ENCODE measurements at places on chromosomes 2 and 18.

DNA sequence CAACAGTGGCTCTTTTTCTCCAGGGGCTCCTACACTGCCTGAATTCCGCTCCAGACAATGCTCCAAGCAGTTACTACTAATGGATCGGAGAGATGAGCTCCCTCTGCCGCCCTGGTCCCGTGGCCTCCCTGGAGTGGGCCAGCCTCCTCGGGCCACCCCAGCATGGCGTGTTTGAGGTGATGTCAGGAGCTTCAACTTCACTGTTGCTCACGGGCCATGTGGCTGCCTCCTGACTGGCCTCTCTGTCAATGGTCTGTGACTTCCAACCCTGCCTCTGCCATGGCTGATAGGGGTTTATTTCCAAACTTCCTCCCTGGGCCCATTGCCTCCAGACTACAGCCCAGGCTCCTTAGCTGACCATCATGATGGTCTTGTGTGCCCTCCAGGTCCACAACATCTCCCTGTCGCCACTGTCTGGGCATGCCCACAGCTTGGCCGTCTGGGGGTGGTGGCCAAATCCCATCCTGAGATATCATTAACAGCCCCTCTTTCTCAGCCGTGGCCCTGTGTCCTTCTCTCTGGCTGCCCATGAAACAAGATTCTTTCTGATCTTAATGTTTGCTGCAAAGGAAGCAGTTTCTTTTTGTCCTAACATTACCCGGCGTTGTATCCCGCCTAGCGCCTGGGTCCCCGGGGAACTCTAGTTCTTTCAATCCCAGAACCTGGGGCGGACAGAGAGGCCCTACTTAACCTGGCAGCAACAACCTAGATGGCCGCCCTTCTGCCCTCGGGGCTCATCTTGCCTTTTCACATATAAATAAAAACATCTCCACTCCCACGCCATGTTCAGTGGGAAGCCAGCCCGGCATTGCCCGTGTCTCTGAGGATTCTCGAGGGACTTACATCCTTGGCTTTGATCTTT is 38.1 kb downstream of the ATOH8 start:
- no peak for DNase-seq

- DNase-seq: no peak
Observed at GRCh38 chr2:71458413-71459083, 5.2 kb downstream of the DYSF start.

GRCh38 chr2:191435141-191435540 is 189.9 kb downstream of the MYO1B start:
- no peak for DNase-seq

GRCh38 chr2:143903172-143903856 is 616.6 kb downstream of the ZEB2 start:
- peak; percentile 5 for DNase-seq

DNA sequence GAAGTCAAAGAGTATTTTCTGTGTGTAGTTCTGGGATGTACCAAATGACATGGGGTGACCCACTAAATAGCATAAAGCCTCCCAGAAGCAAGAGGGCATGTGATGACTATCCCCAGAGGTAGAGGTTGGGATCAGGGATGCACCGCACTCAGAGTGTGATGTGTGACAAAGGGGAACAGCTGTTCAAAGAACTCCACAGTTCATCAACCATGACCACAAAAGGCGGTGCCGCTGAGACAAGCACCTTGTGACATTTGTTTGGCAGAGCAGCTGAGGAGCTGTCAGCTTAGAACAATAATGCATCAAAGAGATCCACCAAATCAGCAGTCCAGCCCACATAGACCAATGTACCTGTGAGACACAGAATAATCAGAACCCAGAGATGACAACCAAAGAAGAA is 81.3 kb downstream of the VWC2L start:
- peak; percentile 95 for DNase-seq

DNA sequence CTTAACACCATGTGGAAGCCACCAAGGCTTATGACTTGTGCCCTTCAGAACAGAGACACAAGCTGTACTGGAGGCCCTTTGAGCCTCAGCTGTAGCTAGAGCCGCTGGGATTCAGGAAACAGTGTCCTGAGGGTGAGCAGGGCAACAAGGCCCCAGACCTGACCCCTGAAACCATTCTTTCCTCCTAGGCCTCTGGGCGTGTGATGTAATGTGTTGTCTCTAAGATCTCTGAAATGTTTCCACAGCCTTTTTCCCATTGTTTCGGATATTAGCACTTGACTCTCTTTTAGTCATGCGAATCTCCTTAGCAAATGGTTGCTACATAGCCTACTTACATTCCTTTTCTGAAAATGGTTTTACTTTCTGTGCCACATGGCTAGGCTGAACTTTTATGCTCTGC is 114.9 kb downstream of the CD8B2 start:
- no peak for DNase-seq

- DNase-seq: peak; percentile 17
Observed at GRCh38 chr2:177332026-177332991, 60.3 kb upstream of the AGPS start.

GRCh38 chr2:109031476-109032228 is 42.6 kb upstream of the EDAR start:
- DNase-seq: no peak

DNA sequence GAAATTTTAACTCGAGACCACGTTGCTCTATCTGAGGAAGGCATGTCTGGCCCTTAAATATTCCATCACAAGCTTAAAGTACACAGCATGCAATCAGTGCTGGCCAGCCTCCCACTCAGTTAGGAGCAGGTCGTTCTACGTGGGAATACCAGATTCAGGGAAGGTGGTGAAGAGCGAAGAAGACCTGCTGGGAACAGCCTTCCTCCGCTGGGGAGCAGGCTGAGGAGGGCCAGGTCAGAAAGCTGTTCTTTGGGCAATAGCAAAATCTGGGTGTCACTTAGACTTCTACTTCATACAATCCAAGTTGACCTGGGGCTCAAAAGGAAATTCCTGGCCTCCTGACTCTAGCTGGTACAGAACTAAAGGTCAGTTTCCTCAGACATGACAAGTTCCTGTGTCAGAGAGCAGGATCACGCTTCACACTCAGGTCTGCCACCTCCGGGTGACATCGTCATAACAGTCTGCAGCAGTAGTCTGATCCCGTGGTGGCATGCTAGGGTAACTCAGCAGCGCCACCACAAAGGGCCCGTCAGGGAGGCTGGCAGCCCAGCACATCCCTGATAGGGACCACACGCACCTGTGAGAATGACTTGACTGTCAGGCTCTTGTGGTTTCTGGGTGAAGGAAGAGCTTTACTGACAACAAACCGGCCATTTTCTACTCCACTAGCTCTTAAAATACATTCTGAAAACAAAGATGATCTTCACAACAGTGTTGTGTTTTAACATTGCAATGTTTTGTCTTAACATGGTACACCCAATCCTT is 35.2 kb upstream of the NAPG start:
- peak; percentile 66 for DNase-seq

- DNase-seq: no peak
Observed at GRCh38 chr2:127527001-127527804, 914 bp upstream of the IWS1 start.

- DNase-seq: no peak
Observed at GRCh38 chr2:212109792-212110680, 428.6 kb downstream of the ERBB4 start.

DNA sequence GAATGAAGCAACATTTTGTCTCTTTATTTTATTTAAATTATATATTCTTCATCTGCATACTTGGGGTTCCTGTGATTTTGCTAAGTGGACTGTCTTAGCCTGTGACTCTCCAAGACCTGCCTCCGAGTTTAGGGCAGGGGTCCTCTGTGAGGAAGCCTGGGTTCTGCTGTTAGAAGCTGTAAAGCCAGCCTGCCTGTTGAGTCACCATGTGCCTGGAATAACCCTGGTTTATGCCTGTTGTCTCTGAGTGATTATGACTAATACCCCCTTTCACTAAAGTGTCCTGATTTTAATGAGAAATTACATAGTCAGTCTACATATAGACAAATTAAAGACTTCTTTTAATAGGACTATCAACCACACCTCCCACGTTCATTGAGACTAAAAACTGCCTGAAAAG is 369.1 kb downstream of the ZNF521 start:
- DNase-seq: no peak

DNA sequence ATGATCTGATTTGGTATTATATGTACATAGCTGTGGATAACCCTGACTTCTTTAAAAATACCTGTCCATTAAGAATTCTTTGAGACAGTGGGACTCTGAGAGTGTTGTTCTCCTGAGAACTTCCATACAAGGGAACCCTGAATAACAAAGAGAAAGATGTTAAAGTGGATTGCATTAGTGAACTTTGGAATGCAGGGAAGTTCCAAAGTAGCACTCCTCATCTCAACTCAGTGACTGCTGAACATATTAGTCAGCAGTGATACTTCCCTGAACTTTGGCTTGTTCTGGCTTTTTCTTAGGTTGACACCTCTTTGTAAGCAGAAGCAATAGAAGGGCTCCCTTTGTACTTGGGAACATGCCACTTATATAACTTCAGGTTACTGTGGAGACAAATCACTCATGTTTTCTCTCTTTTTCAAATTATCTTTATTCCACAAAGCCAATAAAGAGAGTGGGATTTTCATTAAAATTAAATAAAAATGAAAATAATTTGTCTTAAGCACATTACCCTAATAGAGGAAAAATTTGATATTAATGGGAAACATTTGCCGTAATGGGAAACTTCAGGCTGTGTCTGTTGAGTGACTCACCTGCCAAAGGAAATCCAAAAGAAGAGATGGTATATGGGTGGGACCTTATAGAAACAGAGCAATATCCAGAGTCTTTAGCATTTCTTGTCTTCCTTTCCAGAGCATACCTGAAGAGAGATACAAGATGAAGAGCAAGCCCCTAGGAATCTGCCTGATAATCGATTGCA is 33.3 kb downstream of the CFLAR start:
- no peak for DNase-seq

- DNase-seq: no peak
Observed at GRCh38 chr2:20504174-20504573, 57.3 kb downstream of the RHOB start.

GRCh38 chr2:143163499-143163898 is 34.3 kb downstream of the ARHGAP15 start:
- DNase-seq: no peak

GRCh38 chr18:60024345-60024744 is 124.5 kb downstream of the PMAIP1 start:
- DNase-seq: no peak

GRCh38 chr2:197216361-197216979 is 94.1 kb downstream of the ANKRD44 start:
- DNase-seq: no peak

DNA sequence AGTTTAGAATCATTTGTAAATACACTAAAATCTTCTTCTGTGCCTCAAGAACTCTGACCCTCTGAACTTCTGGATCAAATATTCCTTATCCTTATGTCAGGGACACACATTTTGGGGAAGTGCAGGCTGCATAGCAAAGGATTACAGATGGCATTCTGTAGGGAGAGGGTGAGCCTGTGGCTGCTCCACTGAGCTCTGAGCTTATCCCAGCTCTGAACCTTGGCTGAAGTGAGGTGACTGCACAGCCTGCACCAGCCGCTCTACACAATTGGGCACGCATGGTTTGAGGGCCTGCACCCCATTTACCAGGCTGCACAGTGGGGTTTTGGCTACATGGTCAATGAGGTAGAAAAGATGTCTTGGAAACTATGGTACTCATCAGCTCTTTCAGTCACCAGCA is 251.6 kb downstream of the GALR1 start:
- no peak for DNase-seq

GRCh38 chr2:100246163-100247145 is 75.8 kb downstream of the LONRF2 start:
- peak; percentile 9 for DNase-seq

DNA sequence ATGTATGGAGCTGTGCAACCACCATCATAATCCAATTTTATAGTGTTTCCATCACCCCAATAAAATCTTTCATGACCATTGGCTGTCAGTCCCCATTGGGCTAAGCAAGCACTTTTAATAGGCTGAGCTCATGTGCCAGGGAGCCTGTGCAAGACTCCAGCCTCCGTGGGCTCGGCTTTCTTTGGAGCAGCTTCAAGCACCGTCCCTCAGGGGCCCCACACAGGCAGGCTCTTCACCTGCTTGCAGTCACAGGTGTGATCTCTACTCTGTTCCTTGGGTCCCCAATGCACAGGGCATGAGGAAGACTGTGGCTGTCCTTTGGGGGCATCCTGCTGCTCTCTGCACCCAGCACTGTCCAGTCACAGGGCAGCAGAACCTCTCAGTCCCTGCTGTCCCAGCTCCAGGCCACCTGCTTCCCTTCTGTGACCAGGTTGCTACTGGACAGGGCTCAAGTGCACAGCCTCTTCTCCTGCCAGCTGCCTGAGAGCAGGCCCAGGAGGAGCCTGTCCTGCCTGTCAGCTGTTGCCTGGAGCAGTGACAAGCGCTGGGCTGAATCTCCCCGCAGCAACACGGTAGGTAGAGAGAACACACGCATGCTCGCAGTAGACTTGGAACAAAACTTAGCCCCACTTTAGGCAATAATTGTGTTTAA is 40.7 kb upstream of the TMEM131 start:
- peak; percentile 73 for DNase-seq

DNA sequence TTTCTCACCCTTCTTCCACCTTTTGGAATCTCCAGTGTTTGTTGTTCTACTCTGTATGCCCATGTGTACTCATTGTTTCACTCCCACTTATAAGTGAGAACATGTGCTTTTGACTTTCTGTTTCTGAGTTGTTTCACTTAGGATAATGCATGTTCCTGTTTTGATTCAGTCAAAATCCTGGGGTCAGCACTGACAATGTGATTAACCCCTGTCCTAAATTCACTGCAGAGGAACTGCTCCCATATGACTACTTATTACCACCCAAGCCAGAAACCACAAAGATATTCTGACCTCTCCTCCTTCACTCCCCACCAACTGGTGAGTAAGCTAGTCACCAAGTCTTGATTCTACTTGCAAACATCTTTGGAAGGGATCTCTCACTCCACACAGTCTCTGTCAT is 251.4 kb upstream of the TCF4 start:
- no peak for DNase-seq

DNA sequence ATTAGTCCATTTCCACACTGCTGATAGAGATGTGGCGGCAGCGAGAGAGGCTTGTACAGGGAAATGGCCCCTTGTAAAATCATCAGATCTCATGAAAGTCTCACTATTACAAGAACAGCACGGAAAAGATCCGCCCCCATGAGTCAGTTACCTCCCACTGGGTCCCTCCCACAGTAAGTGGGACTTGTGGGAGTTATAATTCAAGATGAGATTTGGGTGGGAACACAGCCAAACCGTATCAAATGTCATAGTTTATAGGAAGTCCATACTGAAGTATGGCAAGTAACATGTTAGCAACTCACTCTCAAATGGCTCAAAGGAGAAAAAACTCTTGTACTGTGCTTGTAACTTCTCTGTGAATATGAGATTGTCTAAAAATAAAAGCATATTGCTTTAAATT is 56.1 kb downstream of the FARP2 start:
- DNase-seq: no peak

DNA sequence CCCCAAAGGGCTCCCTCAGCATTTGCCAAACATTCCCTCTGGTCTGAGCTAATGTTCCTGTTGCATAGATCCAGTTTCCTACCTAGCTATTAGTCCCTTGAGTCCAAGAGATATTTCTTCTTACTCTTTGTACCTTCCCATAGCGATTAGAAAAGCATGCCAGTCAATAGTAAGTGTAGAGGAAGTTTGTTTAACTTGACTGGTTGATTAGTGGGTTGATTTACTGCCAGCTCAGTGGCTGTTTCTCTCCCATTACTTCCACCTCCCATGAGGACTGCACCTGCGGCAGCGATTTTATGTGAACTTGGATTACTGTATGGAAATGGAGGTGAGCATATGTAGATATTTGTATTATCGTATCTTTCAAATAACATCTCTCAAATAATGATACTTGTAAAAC is 1748.4 kb upstream of the CELF4 start:
- peak; percentile 37 for DNase-seq
